ENCODE measurements at places on chromosomes 3 and 15.

DNA sequence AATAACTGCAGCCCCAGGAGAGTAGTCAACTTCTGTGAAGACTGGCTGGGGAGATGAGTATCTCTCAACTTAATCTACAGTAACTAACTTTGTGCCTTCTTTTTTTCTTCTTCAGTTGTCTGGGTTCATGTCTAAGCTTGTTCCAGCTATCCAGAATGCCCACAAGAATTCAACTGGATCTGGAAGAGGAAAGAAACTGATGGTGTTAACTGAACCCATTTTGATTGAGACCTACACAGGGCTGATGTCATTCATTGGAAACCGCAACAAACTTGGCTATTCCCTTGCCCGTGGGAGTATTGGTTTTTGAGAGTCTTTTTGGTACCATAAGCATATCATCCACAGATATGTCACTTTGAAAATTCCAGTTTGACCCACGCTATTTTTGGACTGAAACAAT, 148.7 kb downstream of the TPRG1 start:
- no peak for DNase-seq

- DNase-seq, result no peak
Measured at GRCh38 chr3:157104928-157105652, 54.9 kb downstream of the CCNL1 start.

- DNase-seq, result no peak
Measured at GRCh38 chr3:100352296-100353231, 18.0 kb downstream of the NIT2 start.

DNA sequence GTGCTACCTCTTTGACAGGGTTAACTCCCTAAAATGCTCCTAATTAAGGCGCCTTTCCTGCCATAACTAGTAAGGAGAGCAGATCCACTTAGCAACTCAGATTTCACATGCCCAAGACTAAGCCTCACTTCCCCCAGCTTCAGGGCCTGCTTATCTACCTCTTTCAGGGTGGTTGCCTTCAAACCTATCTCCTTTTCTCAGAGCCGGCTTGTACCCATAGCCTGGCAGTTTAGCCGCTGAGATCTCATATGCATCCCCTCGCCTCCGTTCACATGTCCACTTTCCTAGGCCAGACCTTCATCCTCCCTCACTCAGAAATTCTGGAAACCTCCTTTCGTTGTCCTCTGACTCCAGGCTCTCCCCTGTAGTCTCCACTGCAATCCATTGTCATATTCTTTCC, 1.0 kb upstream of the FSTL1 start:
- DNase-seq, result no peak

DNA sequence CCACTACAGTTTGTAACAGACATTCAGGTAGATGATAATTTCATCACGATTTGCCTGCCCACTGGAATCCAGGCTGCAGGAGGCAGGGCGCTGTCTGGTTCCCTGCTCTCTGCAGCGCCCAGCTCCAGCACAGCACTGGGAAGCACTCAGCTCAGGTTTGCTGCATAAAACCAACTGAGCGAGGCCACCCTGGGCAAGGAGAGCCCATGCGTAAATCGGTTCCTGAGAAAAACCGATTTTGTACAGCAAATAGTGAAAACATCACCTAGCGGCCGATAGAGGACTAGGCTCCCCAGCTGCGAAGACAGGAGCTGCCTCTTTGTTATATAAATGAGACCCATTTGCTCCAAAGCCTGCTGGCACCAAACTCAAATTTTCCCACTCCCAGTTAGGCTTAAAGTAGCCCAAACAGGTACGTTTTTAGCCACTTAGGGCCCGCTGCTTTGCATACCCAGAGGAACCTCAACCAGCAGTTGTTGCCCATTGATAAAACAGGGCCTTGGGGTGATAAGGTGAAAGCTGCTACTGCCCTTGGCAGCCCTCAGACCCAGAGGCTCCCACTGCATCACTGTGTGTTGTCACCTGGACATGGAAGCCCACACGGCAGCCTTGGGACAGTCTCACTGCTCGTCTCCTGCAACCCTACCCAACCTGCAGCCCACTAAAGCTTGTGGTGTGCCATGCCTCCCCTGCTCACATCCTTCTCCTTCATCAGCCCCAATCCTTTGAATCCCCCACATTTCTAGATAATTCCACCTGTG, 47.5 kb downstream of the ALDH1L1 start:
- no peak for DNase-seq

- DNase-seq, result peak; percentile 69
Measured at GRCh38 chr15:55774113-55774970, 31.4 kb upstream of the PRTG start.

DNA sequence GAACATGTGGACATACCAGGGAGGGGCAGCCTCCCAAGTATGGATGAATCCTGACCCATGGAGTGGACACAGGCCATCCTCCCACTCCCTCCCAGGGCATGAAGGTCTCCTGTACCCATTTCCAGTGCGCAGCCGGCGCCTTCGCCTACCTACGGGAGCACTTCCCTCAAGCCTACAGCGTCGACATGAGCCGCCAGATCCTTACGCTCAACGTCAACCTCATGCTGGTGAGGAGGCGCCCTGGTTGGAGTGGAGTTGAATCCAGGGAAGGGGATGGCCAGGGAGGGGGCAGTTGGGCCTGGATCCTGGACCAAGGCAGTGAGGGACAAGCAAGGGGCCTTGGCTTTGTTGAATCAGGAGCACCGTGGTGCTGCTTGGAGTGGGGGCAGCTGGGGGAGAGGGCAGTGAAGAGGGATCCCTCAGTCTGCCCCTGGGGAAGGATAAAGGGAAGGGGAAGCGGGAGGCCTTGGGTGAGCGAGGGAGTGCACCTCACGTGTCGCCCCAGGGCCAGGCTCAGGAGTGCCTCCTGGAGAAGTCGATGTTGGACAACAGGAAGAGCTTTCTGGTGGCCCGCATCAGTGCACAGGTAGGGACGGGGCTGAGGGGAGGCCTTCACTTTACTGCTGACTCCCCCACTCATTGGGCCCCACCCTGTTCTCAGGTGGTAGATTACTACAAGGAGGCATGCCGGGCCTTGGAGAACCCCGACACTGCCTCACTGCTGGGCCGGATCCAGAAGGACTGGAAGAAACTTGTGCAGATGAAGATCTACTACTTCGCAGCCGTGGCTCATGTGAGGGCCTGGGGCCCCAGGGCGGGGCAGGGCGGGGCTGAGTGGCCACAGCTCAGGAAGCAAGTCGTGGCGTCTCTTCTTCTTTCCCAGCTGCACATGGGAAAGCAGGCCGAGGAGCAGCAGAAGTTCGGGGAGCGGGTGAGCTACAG, 25.3 kb downstream of the PTPN23 start:
- no peak for DNase-seq

DNA sequence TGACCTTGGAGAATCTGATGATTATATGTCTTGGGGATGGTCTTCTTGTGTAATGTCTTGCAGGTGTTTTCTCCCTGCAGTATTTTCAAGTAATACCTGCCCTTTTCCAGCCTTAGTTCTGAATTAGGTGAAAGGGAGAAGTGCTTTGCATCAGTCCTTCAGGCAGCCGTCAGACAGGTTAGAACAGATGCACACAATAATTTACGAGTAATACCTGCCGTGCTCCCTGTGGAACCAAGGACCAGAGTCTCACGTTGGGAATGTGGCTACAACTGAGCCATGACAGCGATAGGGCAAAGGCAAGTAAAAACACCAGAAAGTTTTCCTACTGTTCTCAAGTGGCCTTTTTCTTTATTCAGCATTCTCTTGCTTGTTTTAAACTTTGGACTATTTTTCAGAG, 69.1 kb downstream of the CHCHD6 start:
- no peak for DNase-seq

GRCh38 chr15:60179786-60180391, 175.8 kb downstream of the FOXB1 start:
- peak; percentile 58 for DNase-seq

- DNase-seq, result no peak
Measured at GRCh38 chr3:195401943-195402342, 40.9 kb downstream of the ACAP2 start.

DNA sequence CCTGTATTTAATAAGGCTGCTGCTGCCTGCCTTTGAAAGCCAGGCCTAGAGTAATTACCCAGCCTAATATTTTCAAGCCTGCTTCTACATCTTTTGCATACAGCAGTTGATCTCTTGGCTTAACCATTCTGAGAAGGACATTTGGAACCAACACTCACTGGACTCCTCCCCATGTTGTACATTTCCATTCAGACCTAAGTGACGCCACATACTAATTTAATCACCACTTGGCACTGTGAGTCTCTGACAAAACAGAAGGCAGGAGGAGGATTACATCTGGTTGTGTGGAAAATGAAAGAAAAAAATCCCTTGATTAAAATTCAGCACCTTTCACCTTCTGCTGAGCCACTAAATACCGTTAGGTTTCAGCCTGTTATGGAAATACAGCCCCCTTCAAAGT, 102.2 kb upstream of the ARRDC4 start:
- no peak for DNase-seq

DNA sequence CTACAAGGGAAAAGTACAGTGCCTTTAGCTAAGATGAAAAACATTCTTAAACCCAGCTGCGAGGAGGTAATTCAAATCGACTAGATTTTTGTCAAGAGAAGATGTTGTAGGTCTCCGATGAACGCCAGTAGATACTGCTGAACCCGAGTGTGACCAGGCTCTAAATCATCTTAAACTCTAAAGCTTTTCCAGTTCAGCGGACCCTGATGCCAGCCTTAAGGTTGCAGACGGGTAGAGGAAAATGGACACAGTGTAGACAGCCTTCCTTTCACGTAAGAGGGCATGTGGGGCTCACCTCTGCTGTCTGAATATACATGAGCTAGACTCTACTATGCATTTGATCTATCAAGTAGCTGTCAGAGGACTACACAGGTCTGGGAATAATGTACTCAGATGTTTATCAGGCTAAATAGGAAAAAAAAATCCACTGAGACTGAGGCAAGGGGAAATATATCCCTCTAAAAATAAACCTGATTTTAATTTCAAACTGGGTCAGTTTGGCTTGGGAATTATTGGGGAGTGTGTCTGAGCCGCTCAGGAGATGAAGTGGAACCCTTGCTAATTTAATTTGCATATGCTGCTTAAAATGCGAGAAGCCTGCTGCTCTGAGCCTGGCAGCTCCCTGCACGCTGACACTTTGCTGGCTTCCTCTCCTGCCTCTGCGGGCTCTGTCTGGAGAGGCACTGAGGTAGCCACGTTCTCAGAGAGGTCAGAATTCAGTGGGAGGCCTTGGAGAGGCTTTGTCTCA, 151.9 kb downstream of the CADPS start:
- DNase-seq, result no peak

DNA sequence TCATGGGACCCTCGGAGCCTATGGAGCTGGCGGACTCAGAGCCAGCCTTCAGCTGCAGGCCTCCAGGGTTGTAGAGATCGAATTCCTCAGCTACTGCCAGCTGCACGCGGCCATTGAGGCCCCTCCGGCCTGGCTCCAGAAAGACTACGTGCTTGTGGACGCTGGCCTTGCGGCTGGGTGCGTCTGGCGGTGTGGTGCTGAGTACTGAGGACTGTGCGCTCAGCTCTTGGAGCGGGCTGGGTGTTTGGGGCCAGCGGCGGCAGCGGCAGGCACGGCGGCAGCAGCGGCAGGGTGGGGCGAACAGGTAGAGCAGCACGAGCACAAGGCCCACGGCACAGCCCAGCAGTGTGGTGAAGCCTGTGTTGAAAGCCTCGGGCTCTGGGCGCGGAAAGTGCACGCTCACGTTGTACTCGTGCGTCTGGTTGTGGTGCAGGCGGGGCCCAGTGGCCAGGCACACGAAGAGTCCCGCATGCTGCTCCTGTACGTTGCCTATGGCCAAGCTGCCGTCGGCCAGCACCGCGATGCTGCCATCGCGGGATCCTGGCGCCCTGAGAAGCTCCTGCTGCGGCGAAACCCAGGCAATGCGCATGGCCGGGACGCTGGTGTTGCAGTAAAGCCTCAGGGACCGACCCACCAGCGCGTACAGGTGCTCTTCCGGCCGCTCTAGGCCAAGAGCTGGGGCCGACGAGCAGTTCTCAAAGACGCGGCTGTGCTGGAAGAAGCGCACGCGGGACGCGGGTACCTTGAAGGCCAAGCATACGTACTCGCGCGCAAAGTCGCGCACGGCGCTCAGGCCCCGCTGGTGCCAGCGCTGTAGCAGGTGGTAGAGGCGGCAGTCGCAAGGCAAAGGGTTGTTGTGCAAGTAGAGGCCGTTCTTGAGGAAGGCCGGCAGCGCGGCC, 1.3 kb downstream of the AMIGO3 start:
- DNase-seq, result no peak

Measured in Calu3 (cell line).